ENCODE measurements at places on chromosomes 12 and 14. TPM values are rescaled to one million over a fixed set of nuclear protein-coding genes. Genes with fewer than 3 reads are reported as not detected.
A peak's percentile ranks its signal among the peaks of the same experiment; 100 is the strongest.

The MYO1A gene
- 0.82 TPM for total RNA-seq

The TOMM20L gene
- not detected for total RNA-seq

The ACRBP gene
- 1.1 TPM for total RNA-seq

The PRH2 gene
- not detected for total RNA-seq

The OR4E2 gene
- not detected for total RNA-seq

GRCh38 chr12:131713349-131713748 lies 2.5 kb downstream of the SFSWAP start:
- H3K4me3 ChIP-seq = no peak overlapping the region
- no peak overlapping the region for H3K27ac ChIP-seq
- no peaks in the 10 kb centered on the region for H3K27me3 ChIP-seq
- peaks cover 36% of the 10 kb centered on the region for H3K36me3 ChIP-seq

DNA sequence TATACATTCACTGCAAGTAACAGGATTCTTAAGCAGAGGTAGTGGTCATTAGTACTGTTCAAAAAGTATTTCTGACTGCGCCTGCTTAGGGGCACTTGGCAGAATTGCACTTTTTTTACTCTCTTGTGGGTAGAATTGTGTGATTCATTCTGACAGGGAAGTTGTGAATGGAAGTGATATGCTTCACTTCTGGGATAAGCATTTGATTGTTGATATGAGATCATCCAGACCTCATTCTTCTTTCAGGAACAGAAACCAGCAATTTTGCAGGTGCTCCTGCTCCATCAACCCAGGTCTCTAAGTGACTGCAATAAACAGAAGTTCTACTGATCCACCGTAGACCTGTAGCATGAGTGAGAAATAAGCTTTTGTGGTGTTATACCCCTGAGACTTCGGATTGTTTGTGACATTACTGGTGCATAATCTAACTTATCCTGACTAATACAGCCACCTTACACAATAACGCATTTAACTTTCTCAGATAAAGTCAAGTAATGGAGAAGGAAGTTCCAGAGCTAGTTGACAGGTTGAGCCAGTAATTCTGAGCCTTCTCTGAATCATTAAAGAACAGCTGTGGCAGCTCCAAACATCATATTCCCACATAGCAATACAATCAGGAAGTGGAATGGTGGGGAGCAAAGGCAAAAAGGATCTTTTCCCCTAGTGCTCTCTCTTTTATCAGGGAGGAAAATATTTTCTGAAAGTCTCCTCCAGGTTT lies 387.9 kb downstream of the SYT1 start:
- no peak for DNase-seq
- H3K36me3 ChIP-seq = no peaks in the 10 kb centered on the region
- H3K27me3 ChIP-seq = no peaks in the 10 kb centered on the region
- H3K4me3 ChIP-seq = no peak overlapping the region
- H3K27ac ChIP-seq = no peak overlapping the region

GRCh38 chr12:11686120-11686519 lies 36.6 kb downstream of the ETV6 start:
- H3K27ac ChIP-seq = no peak overlapping the region
- no peaks in the 10 kb centered on the region for H3K27me3 ChIP-seq
- peaks cover 20% of the 10 kb centered on the region for H3K36me3 ChIP-seq
- no peak overlapping the region for H3K4me3 ChIP-seq
- peaks cover 2% of the 10 kb centered on the region for H3K4me1 ChIP-seq

DNA sequence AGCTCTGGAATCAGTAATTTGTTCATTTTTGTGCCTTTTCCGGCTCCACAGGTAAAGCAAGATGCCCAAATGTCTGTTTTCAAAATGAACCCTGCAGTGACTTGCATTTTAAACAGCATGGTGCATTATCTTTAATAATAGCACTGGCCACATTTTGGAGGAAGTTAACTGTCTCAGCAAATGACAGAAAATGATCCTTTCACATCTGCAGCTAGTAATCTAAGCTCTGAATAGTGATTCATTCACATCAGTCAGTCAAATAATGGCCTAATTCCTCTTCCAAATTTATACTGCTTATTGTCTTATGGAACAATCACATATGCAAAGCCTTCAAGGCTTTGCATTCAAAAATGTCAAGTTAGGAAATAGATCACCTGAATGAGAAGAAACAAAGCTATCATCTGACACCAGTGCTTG lies 75.6 kb downstream of the PPM1H start:
- no peak overlapping the region for H3K27ac ChIP-seq
- peaks cover 31% of the 10 kb centered on the region for H3K27me3 ChIP-seq
- DNase-seq = no peak

GRCh38 chr12:110760204-110760609 lies 17.5 kb upstream of the PPP1CC start:
- no peak overlapping the region for H3K27ac ChIP-seq
- H3K4me1 ChIP-seq = no peaks in the 10 kb centered on the region
- H3K27me3 ChIP-seq = no peaks in the 10 kb centered on the region
- DNase-seq = no peak
- H3K4me3 ChIP-seq = no peak overlapping the region

DNA sequence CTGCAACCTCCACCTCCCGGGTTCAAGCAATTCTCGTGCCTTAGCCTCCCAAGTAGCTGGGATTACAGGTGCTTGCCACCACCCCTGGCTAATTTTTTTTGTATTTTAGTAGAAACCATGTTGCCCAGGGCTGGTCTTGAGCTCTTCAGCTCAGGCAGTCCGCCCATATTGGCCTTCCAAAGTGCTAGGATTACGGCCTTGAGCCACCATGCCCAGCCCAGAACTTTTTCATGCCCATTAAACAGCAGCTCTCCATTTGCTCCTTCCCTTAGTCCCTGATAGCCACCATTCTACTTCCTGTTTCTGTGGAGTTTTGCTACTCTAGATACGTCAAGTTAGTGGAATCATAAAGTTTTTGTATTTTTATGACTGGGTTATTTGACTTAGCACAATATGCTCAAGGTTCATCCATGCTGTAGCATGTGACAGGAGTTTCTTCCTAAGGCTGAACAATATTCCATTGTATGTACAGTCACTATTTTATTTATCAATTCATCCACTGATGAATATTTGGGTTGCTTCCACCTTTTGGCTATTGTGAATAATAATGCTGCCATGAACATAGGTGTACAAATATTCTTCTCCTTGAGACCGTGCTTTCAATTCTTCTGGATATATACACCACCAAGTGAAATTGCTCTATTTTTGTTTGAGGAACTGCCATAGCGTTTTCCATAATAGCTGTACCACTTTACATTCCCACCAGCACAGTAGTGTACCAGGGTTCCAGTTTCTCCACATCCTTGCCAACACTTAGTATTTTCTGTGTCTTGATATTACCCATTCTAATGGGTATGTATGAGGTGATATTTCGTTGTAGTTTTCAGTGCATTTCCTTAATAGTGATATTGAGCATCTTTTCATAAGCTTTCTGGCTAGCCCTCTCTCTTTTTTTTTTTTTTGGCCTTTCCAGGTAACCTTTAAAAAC lies 15.0 kb downstream of the ATF1 start:
- no peak overlapping the region for H3K4me3 ChIP-seq
- no peak for DNase-seq
- H3K27ac ChIP-seq = no peak overlapping the region
- H3K27me3 ChIP-seq = no peaks in the 10 kb centered on the region
- H3K36me3 ChIP-seq = peaks cover 8% of the 10 kb centered on the region
- H3K4me1 ChIP-seq = peaks cover 5% of the 10 kb centered on the region

GRCh38 chr12:51751661-51752060 lies 96.9 kb downstream of the FIGNL2 start:
- H3K27ac ChIP-seq = no peak overlapping the region
- peaks cover 13% of the 10 kb centered on the region for H3K27me3 ChIP-seq
- no peak for DNase-seq
- H3K36me3 ChIP-seq = no peaks in the 10 kb centered on the region

DNA sequence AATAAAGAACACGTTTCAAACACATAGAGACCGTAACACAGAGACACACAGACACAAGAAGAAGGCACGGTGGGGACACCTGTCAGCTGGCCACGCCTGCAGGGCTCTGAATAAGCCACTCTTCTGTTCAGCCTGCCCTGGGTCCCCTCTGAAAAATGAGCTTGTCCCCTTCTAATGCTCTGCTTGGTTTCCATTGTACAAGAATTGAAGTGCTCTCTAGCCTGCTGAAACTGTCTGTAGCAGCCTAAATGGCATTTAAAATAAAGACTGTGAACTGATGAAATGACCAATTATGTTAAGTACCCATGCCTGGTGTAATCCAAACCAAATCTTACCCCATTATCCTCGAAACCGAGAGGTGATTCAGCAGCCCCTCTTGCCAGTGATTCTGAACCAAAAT lies 139.8 kb downstream of the FOXN3 start:
- peak overlapping the region; percentile 45 for H3K27ac ChIP-seq
- H3K27me3 ChIP-seq = no peaks in the 10 kb centered on the region
- H3K36me3 ChIP-seq = peaks cover 67% of the 10 kb centered on the region
- DNase-seq = no peak
- H3K4me1 ChIP-seq = peaks cover 69% of the 10 kb centered on the region

GRCh38 chr14:29741909-29742401 lies 185.7 kb downstream of the PRKD1 start:
- H3K27me3 ChIP-seq = no peaks in the 10 kb centered on the region
- no peaks in the 10 kb centered on the region for H3K36me3 ChIP-seq
- no peak overlapping the region for H3K4me3 ChIP-seq
- no peak overlapping the region for H3K27ac ChIP-seq

DNA sequence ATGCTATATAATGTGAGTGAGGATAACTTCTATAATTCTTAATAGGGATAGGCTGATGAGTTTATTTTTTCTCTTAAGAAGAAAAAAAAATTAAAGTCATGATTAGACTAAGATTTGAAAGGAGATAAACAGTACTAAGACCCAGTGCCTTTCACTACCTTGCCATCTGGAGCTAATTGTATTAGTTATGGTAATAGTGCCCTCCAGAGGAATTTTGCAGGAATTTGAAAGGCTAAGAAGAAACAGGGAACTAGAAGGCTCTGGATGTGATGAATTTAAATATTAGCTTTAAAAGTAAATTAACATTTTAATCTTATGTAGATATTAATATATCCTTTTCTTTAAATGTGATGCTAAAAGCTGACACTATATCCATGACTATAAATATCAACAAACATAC lies 36.6 kb upstream of the PIK3C2G start:
- H3K36me3 ChIP-seq = no peaks in the 10 kb centered on the region
- no peaks in the 10 kb centered on the region for H3K27me3 ChIP-seq
- no peak for DNase-seq
- H3K4me1 ChIP-seq = no peaks in the 10 kb centered on the region
- H3K27ac ChIP-seq = no peak overlapping the region

GRCh38 chr12:3673981-3674708 lies 78.8 kb downstream of the CRACR2A start:
- no peak overlapping the region for H3K4me3 ChIP-seq
- H3K4me1 ChIP-seq = peaks cover 17% of the 10 kb centered on the region
- peaks cover 33% of the 10 kb centered on the region for H3K36me3 ChIP-seq
- no peaks in the 10 kb centered on the region for H3K27me3 ChIP-seq

- H3K27me3 ChIP-seq = no peaks in the 10 kb centered on the region
- H3K36me3 ChIP-seq = peaks cover 43% of the 10 kb centered on the region
- H3K4me1 ChIP-seq = peaks cover 51% of the 10 kb centered on the region
- H3K4me3 ChIP-seq = peak overlapping the region; percentile 95
- DNase-seq = peak; percentile 65
Measured at GRCh38 chr14:39175445-39176262, 600 bp downstream of the PNN start.

- H3K27me3 ChIP-seq = peaks cover 12% of the 10 kb centered on the region
- H3K4me3 ChIP-seq = no peak overlapping the region
- no peak for DNase-seq
- no peak overlapping the region for H3K27ac ChIP-seq
- peaks cover 4% of the 10 kb centered on the region for H3K4me1 ChIP-seq
Measured at GRCh38 chr12:15289192-15289591, 33.1 kb upstream of the PTPRO start.

- no peak overlapping the region for H3K4me3 ChIP-seq
- peaks cover 31% of the 10 kb centered on the region for H3K4me1 ChIP-seq
- H3K36me3 ChIP-seq = peaks cover 41% of the 10 kb centered on the region
- peak; percentile 71 for DNase-seq
- H3K27me3 ChIP-seq = no peaks in the 10 kb centered on the region
Measured at GRCh38 chr14:31127690-31128089, 79.9 kb downstream of the HECTD1 start.

DNA sequence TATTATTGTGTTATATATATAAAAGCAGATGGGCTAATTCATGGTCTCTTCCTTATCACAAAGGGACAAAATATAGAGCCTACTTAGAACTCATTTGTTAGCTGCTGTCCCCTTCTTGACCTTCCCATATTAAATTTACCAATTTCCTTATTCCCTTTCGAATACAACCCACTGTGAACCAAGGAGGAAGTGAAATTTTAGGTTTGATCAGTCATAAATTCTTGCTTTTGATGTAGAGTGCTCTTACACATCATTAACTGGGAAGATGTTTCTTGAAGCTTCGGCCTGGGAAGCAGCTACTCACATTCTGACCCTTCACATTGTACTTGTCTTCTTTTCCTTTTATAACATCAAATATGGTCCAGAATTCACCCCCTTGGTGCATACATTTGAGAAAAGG lies 579.0 kb downstream of the LRFN5 start:
- no peaks in the 10 kb centered on the region for H3K36me3 ChIP-seq
- H3K27ac ChIP-seq = no peak overlapping the region
- DNase-seq = no peak
- H3K4me3 ChIP-seq = no peak overlapping the region
- no peaks in the 10 kb centered on the region for H3K27me3 ChIP-seq
- no peaks in the 10 kb centered on the region for H3K4me1 ChIP-seq

- H3K4me3 ChIP-seq = no peak overlapping the region
- no peaks in the 10 kb centered on the region for H3K4me1 ChIP-seq
- no peaks in the 10 kb centered on the region for H3K36me3 ChIP-seq
- peaks cover 6% of the 10 kb centered on the region for H3K27me3 ChIP-seq
Measured at GRCh38 chr12:42568952-42569915, 20.3 kb downstream of the PRICKLE1 start.

- H3K27ac ChIP-seq = no peak overlapping the region
- no peak overlapping the region for H3K4me3 ChIP-seq
- no peak for DNase-seq
Measured at GRCh38 chr12:3332188-3332587, 158.8 kb upstream of the PRMT8 start.

DNA sequence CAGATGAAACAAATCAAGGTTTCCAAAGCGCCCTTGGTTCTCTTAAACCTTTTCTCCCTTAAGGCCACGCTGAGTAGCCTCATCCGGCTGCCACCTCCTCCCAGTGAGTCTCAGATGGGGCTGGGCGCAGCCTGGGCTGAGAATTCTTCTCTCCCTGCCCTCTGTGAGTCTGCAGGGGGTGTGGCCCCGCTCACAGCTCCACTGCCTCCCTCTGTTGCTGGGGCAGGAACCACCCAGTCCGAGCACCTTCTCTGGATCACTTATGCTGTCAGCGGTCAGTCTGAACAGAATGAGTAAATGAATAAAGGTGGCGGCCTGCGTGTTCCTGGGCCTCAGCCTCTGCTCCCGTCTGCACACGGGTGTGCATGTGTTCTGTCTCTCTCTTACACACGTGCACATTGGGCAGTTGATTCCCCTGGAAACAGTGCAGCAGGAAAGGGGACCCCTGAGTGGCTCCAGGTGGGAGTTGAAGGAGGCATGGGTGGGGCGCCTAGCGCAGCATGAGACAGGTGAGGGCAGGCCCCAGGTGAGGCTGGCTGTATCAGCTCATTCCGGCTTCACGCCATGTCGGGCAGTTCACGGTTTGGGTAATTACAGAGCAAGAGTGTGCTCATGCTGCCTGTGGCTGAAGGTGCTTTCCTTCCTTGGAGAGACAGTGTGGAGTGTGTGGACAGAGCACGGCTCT lies 4.3 kb downstream of the PAPLN start:
- peaks cover 61% of the 10 kb centered on the region for H3K27me3 ChIP-seq
- peaks cover 35% of the 10 kb centered on the region for H3K4me1 ChIP-seq
- DNase-seq = no peak
- H3K36me3 ChIP-seq = no peaks in the 10 kb centered on the region

- peaks cover 10% of the 10 kb centered on the region for H3K27me3 ChIP-seq
- DNase-seq = no peak
- H3K36me3 ChIP-seq = peaks cover 6% of the 10 kb centered on the region
- no peak overlapping the region for H3K27ac ChIP-seq
Measured at GRCh38 chr14:81536241-81536771, 2.7 kb upstream of the SEL1L start.
